ENCODE measurements at places on chromosomes 6 and 20.

- DNase-seq, result no peak
Measured at GRCh38 chr20:9149087-9149486, 80.2 kb downstream of the PLCB4 start.

DNA sequence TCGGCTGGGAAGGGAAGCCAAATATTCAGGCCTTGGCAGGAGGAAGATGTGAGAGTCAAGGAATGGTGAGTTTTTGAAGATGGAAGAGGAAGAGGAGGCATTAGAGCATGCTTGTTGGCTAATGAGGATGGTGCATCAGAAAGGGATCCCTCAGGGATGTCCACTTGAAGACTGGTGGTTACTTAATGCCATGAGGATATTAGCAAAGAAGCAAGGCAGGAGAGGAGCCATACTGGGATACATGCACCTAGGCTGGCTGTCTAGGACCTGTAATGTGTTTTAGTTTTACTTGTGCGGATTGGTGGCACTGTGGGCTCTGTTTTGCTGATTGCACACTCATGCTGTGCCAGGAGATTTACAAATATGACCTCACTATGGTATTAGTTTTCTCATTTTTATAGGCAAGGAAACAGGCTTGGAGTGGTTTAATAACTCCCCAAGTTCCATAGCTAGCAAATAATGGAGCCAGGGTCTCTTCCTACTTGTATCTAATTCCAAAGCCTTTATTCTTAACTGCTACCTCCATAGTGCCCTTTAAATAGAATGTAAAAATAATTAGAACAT, 37.8 kb downstream of the NCOA7 start:
- no peak for DNase-seq

DNA sequence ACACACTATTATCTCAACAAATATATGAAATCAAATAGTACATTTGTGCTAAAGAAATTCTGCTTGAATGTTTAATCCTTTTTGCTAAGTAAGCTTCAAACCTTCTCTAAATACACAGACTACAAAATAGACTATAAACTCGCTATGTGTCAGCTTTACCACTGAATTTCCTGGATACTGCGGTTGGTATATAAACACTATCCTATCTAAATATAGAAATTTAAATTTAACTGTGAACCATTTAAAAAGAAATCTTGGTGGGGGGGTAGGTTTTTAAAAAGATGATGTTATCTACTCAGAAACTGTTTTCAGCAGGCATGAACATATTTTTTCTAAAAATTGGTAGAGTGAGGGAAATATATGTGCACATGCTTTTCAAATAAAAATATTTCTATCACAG, 306.5 kb upstream of the RUNX2 start:
- no peak for DNase-seq

- DNase-seq, result no peak
Measured at GRCh38 chr6:2529211-2529719, 221.5 kb downstream of the MYLK4 start.

DNA sequence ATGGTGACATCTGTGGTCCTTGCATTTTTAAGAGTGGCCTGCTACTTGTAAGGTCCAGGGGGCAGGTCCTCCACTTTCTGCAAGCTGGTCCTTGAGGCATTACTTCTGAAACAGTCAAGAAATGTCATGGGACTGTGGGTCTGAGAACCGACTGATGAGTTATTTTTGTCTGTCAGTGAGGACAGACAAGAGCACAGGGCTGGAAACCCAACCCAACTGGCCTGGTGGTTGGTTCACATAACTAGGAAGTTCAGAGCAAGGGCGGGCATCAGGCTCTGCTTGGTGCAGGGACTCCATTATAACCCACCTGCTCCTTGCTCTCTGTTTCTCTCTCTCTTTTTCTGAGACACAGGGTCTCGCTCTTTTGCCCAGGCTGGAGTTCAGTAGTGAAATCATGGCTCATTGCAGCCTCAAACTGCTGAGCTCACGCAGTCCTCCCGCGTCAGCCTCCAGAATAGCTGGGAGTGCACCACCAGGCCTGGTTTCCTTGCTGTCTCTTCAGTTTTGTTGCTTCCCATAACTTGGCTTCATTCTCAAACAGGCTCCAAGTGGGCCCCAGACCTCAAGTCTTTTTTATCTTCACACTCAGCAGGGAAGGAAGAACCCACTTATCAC, 9.2 kb downstream of the CST3 start:
- no peak for DNase-seq

DNA sequence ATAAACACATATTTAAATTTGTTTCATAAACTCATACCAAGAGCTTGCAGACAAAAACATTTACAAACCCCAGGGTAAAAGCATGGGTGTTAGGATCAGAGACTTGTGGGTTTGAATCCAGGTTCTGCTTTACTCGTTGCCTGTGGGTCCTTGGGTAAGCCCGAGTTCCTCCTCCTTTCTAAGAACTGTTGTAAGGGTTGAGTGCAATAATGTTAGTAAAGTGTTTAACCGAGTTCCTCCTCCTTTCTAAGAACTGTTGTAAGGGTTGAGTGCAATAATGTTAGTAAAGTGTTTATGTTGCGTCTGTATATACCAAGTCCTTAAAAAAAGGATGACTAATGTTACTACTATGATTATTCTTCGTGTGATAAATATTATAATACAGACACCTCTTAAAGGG, 18.7 kb downstream of the CCDC170 start:
- no peak for DNase-seq

DNA sequence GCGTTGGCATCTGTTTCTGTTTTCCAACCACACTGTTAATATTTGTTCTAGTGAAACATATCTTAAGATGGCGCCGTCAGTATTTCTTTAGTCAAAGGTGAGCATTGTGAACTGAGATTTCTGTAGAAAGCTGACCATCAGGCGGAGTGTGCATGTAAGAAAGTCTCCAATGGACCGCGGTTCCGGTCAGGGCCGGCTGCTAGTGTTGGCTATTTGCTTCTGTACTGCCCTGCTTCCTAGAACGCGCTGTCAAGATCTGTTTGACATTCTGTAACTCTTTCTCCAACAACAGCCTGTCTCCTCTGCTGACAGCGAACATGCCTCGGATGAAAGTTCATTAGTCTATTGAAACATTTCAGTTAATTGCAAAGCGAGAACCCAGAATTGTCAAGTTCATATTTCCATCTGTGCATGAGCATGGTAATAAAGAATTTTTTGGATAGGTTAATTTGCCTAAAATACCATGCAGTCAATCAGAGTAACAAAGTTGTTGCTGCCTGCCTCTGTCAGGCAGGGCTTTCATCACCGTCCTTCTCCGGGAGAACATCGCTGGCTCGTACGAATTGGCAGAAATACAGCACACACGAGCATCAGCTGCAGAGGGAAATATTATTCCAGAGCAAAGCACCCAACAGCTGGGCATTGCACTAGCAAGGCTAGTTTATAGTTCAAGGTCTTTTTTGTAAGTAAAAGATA, 369.1 kb downstream of the CDH4 start:
- DNase-seq, result no peak
